Fibroblast of skin of scalp (primary cell): ENCODE measurements at places on chromosomes 12 and 14.

DNA sequence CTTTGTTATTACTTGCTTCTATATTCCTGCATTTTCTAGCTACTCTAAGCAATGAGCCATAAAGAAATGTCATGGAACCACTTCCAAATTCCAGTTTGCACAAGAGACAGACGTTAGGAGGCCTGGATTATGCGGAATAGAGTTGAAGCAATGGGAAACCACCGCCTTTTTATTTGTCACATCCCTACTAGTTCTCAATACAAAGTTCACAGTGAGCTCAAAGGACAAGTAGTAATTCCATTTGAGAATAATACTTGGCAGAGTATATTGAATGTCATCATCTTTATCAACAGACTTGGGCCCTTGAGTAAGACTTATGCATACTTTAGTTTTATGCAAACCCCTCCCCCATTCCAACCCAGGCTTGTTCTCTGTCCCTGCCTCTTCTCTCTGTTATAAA, 3.7 kb upstream of the SLC15A5 start:
- DNase-seq = peak; percentile 50

- peak; percentile 23 for DNase-seq
Observed at GRCh38 chr14:76456200-76456599, 80.3 kb downstream of the ESRRB start.

DNA sequence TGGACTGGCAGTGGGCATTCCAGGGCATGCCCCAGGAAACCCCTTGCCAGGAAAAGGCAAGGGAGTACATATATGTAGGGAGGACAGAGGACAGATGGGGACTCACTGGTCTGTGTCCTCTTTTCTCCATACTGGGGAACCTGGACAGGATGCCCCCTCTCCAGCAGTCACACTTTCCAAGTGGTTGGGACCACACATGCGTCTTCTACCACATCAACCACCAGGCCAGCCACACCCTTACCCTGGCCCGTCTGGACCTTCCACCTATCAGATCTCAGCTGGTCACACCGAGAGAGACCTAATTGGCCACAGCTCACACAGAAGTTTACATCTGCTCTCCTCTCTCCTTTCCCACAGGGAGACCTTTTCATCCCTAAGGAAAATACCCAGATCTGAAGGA, 8.3 kb downstream of the ANKRD33 start:
- DNase-seq = no peak

GRCh38 chr14:68413509-68413908, 379.4 kb downstream of the ZFP36L1 start:
- no peak for DNase-seq

DNA sequence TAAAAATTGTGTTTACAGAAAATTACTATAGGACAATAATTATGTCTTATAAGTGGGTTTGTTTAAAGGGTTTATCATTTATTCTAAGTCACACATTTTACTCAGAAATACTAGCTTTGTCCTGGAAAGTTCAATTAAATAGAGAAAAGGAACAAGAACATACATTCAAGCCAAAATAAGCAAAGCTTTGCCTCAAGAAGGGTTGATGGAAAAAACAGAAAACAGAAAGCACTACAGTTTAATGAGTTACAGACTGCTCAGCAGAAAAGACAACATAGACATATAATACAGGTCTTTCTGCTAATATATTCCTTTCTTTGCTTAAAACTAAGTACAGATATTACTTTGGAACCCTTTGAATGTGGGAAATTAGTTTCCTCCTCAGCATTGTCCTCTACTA, 703.0 kb upstream of the LRFN5 start:
- DNase-seq = no peak

- no peak for DNase-seq
Observed at GRCh38 chr12:15620741-15621539, 168.2 kb downstream of the EPS8 start.
